Smooth muscle cell of the brain vasculature (primary cell): ENCODE measurements at places on chromosomes 1 and 21.

DNA sequence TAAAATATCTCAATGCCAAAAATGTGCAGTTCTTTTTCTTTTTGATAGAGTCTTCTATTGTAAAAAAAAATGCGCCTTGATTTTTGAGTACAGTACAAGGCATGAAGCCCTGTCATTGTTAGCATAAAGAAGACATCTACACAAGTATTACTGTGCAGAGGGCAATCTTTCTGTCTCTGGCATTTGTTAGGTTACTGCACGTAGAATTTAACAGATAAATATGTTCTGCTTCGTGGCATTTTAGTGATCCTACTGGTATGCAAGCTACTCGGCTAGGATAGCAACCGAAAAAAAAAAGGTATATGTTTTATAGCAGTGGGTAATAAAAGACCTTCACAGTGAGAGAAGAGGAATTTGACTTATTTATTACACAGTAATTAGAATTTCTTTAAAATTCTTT is 492.9 kb upstream of the ADGRL2 start:
- DNase-seq, result no peak

DNA sequence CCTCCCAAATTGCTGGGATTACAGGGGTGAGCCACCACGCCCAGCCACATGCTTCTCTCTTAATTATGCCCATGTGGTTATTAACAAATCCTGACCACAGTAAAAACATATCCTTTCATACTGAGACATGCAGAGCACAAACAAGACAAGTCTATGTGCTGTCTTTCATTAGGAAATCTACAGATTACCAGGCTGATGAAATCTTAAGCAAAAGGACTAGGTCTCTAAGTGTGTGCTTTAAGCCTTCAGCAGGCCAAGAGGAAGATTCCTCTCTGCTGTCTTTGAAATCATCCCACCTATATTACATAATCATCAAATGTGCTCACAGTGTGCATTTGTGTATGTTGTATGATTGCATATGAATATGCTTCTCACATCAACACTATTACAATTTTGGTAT is 419.3 kb downstream of the KCTD3 start:
- DNase-seq, result no peak

GRCh38 chr1:39576016-39576657 is 453 bp downstream of the PABPC4 start:
- no peak for DNase-seq

- no peak for DNase-seq
Measured at GRCh38 chr1:243435836-243436235, 180.0 kb downstream of the SDCCAG8 start.

DNA sequence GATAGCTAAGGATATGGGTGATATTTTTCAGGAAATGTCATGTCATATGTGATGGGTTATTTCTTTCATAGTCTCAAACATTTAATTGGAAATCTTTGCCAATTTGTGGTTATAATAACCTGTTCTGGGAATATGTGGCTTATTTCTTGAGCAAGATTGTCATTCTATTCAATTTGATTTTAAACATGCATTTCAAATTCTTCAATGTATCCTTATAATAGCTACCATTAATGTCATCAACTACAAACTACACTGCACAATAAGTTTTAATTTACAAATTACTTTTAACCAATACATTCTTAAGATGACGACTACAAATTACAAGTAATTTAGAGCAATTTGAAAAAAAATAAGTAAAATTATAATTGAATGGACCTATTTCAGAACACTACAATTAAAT is 164.9 kb downstream of the BRINP3 start:
- no peak for DNase-seq

DNA sequence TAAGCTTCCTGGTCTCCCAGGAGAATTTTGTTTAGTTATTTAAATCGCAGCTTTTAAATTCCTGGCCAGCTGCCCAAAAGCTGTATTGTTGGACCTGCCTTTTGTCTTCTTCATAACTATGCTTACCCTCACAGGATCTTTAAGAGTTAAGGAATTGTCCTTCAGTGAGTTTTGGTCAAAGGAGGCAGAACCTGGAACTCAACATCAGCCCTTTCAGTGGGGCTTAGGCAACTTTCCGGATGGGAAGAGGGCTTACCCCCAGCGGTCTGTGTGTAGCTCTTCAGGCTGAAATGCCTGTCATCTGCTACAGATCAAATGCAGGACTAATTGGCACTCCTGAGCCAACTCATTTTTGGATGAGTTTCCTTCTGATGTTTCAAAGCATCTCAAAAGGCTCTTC is 402.6 kb downstream of the SIPA1L2 start:
- DNase-seq, result no peak

- DNase-seq, result no peak
Measured at GRCh38 chr1:181453541-181454201, 29.6 kb upstream of the CACNA1E start.

- DNase-seq, result no peak
Measured at GRCh38 chr1:87318056-87318650, 10.5 kb upstream of the LMO4 start.

GRCh38 chr1:43272161-43272560 is 2.4 kb downstream of the TMEM125 start:
- no peak for DNase-seq

DNA sequence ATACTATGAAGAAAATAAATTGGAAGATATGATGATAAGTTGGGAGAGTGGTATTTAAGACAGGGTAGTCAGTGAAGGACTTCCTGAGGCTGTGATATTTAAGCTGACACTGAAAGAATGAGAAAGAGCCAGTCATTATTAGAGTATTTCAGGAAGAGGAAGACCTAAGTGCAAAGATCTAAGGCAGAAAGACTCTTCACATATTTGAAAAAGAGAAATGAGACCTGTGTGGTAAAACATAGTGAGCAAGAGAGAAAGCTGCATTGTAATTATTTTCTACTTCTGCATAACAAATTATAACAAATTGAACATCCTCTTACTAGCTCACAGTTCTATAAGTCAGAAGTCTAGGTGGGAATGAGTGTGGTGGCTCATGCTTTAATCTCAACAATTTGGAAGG is 34.6 kb upstream of the DOCK7 start:
- DNase-seq, result no peak

GRCh38 chr1:32741059-32741412 is 38.5 kb upstream of the SYNC start:
- no peak for DNase-seq

DNA sequence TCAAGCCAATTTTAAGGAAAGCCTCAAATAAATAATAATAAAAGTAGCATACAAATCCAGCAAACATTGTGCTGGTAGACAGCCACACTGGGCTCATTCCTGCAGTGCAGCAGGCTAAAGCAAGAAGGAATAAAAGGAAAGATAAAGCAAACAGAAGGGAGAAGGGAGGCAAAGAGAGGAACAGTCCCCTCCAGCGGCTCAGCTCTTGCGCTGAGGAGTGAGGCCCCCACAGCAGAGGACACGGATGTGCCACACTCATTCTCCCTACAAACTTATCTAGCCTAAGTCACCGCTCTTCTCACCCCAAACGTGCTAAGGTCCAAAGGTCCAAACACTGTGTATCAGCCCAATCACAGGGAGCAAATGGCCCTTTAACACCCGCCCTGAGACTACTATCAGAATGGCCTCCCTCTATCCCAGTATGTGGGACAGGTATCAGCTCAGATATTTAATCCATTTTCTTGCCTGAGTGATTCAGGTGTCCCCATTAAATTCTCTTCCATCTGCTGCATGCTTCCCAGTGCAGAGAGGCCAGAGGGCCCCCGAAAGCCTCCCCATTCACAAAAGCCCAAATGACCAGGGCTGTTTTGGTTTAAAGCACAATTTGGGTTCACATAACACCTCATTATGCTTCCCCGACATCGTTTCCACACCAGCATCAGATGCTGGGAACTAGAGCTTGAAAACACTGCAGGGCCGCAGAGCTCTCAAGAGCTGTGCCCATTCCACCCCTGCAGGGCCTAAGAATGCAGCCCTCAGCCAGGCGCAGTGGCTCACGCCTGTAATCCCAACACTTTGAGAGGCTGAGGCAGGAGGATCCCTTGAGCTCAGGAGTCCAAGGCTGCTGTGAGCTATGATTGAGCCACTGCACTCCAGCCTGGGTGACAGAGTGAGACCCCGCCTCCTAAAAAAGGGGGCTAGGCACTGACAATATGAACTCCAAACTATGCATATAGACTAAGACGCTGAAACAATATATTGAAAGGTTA is 17.8 kb downstream of the CAPZB start:
- DNase-seq, result no peak

- DNase-seq, result no peak
Measured at GRCh38 chr1:12709091-12709491, 6.8 kb upstream of the AADACL3 start.

- DNase-seq, result peak; percentile 59
Measured at GRCh38 chr1:183604038-183604808, 14.0 kb upstream of the NCF2 start.

- no peak for DNase-seq
Measured at GRCh38 chr21:25550352-25551120, 56.7 kb downstream of the MRPL39 start.

DNA sequence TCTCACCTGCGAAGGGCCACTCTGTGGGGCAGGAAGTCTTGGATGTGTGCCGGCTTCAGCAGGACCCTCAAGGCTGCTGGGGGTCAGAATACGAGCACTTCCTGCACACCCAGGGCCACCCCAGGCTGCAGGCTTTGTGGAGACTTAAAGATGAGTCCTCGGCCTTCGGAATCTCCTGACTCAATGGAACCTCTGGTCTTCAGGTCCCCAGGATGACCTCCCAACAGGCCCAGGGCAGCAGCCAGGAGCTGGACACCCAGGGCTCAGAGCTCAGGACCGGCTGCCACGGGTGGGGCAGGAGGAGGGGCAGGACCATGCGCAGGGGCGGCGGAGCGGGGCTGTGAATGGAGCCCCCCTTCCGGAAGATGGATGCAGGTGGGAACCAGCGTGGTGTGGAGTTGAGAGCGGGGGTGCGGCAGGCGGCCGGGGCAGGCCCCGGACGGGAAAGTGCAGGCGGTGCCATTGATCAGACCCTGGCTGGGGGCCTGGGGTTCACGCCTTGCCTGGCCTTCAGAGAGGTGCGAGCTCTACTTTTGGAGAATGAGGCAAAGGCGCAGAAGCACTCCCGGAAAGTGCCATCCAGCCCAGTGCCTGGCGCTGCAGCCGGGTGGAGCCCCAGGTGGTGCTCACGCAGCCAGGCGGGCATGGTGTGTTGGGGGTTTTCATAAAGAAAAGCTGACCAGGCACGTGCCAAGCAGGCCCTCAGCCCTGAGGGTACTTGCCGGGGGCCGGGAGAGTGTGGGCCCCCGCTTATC is 10.4 kb downstream of the COL18A1 start:
- no peak for DNase-seq

DNA sequence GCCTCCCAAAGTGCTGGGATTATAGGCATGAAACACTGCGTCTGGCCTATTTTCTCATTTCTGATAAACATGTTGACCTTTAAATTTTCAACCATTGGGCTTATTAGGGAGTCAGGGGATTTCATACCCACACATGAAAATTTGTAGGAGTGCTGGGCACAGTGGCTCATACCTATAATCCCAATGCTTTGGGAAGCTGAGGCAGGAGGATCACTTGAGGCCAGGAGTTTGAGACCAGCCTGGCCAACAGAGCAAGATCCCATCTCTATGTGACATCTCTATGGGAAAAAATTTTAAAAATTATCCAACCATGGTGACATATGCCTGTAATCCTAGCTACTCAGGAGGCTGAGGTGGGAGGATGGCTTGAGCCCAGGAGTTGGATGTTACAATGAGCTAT is 10.5 kb upstream of the H3-3A start:
- no peak for DNase-seq

DNA sequence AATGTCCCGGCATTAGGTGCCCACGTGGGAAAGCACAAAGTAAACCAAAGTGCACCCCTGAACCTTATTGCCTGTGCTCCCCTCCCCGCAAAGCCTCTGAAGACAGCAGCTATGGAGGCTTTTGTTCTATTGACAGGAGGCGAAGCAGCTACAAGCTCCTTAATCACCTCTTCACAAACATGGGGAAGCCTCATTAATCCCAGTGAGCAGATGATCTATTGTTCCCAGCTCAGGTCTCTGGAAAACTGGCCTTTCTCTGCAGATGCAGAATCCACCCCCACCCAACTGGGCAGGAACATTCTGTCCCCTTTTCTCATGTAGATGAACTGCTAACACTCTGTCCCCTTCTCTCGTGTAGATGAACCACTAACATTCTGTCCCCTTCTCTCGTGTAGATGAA is 190.5 kb upstream of the CSF3R start:
- DNase-seq, result no peak

- DNase-seq, result no peak
Measured at GRCh38 chr1:56045477-56045876, 533.9 kb downstream of the PLPP3 start.

DNA sequence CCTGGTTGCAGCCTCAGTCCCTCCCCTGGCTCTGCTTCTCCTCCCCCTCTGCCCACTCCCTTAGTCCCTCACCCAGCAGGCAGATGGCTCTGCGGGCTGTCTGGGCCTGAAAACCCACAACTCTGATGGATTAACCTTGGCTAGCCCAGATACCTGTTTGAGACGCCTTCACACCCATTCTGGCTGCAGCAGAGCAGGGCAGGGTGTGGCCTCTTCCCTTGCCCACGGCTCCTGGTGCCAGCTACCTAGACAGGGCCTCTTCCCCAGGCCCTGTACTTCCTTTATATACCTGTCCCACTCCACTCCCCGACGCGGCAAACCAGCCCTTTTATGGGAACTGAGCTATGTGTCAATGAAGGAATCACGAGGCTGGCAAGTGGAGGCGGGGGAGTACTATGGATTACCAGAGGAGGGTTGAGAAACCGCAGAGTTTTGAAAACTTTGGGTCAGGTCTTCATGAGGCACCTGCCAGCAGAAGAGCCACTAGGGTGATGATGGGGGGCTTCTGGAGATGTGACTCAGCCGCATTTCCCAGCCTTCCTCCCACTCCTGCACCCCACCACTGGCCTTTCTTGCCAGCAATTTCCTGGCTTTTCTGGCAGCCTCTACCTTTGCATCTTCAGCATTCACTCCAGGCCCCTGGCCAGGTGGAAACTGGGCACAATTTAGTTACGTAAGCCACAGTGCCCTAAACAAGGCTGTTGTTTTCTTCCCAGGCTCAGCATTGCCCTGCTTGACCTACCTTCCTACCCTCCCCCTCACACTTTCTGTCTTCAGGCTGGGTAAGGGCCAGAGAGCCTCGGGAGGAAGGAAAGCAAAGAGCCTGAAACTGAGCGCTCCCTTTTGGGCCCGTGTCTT is at the start of gene CHI3L1:
TSS of gene CHI3L1 (minus strand) at position 259 of the 858 bp plus-strand sequence. CDS start at position 178, 81 bp downstream.
- no peak for DNase-seq

DNA sequence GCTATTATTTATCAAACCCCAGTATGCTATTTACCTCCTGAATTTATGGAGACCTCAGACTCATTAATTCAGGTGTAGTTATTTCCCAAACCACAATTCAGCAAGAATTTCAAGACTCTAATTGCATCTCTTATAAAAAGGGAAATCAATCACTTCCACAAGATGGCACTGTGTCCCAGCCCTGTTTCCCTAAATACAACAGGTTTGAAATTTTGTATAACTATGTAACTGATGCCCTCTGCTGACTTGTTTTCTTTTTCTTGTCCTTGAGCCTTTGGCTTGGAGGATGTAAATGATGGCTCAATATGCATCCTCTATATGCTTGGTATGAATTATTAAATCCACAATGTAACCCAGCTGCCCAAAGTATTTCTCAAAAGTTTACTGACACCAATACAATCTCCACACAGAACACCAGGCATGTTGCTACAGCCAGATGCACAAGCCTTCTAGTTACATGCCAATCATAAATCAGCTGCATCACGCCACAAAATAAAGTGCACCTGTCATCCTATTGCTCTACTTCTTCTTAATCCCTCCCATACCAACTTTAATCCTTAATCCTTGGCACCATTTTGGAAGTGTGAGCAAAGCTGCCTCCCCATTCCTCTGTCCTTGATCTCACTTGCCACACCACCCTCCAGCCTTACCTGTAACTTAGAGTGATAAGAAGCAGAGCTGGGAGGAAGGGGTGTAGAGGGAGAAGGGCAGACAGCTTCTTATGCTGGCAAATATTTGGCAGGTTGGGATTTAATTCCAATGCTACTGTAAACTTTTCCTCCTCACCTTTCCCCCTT is 9.0 kb downstream of the C1orf105 start:
- peak; percentile 55 for DNase-seq

GRCh38 chr1:231157311-231157710 is 4.5 kb upstream of the TRIM67 start:
- no peak for DNase-seq
